ENCODE measurements at places on chromosomes 6 and 20.

DNA sequence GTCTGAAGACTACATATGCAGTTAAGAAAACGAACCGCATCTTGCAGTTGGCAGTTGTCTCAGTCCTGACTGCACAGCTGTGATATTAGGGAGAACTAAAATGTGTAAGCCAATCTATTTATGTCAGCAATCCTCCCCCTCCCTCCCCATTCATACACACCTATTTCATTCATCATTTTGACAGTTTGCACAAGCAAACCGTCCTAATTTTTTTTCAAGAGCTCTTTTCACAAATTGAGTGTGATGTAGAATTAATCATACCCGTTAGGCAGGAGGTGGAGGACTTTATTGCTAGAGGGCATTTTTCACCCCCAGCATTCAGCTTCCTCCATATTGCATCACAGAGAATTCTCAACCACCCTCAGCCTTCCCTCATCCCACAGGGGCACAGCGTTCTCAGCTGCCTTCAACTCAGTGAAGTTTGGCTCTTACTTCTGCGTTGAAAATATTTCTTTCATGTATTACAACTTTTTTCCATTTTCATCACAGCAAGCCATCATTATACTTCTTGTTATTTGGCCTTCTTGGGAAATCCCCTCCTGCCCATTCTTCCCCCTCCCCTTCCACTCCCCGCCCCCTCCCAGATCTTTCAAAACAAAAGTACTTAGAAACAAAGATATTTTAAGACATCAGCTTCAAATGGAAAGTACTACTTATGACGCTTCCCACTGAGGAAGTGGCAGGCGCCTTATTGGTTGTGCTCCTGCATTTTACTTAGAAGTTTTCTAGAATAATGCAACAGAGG is 37.5 kb downstream of the NOX3 start:
- DNase-seq: peak; percentile 42

- DNase-seq: no peak
Measured at GRCh38 chr6:5351552-5352210, 90.4 kb downstream of the FARS2 start.

- DNase-seq: no peak
Measured at GRCh38 chr6:170176136-170176897, 114.6 kb downstream of the DLL1 start.

- peak; percentile 47 for DNase-seq
Measured at GRCh38 chr6:42960243-42961019, at the start of gene GNMT. Gene GNMT, plus strand, starts transcription at chr6:42960754. Its CDS starts 14 bp downstream, at chr6:42960768.

- DNase-seq: no peak
Measured at GRCh38 chr6:72048080-72048479, 161.7 kb downstream of the RIMS1 start.

- no peak for DNase-seq
Measured at GRCh38 chr6:121442576-121442975, 7.1 kb downstream of the GJA1 start.

DNA sequence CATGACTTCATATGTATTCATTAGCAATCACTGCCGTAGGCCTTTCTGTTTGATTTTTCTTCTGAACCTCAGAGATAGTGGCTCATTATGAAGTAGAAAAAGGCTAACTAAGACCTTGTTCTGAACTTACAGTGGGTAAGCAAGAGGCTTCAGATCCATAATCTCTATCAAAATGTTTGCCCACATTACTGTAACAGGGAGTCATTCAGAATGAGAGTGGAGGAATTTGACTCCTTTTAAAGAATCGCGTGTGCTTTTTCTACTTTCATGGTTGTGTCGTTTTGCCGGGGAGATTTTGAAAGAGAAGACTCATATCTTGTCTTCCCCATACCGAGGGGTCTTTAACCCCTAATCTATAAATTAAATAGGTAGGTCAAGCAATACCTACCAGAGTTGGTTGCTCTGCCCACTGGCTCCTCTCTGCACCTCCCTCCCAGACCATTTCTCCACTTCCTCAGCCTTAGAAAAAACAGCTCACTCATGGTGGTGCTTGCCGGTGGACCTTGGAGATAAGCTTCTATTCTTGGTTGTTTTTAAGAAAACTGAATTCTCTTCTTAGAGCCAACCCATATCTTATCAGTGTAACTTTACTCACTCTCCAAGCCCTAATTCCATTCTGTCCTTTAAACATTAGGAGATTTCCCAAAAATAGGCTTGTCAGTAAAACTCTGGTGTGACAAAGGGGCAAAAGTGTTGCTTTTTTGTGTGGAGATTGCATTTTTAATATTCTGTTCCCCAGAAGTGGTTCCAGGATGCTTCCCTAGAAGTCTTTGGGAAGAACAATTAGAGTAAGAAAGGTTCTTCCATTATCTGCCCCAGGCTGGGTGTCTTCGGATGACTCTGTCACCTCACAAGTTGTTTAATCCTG is 56.6 kb downstream of the E2F3 start:
- DNase-seq: no peak

DNA sequence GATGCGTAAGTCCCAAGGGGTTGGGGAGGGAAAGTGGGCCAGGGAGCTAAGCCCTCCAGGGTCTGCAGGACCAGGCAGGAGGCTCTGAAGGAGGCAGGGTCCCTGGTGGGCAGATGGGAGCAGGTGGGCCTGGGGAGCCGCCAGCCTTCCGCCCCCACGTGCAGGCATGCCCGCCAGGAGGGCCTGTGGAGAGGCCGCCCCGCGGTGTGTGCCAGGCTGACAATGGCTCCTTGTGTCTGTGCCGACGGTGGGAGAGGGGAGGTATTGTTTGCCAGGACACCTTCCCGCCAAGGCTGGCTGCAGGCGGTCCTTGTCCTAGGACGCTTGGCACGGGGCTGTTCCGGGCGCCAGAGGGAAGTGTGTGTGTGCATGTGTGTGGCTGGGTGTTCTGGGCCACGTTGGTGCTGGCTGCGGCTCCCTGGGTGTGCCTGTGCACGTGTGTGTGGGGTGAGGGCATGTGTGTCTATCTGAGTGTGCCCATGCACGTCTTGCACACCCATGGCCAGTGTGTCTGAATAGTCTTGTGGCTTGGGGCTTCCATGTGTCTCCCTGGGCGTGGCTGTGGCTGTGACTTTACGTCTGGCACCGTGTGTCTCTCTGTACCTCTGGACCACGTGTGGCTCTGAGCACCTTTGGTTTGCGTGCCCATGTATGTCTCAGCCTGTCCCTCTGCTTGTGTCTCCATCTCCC is 153.0 kb downstream of the CEBPB start:
- no peak for DNase-seq

GRCh38 chr6:134741200-134741536 is 208.7 kb downstream of the ALDH8A1 start:
- DNase-seq: no peak

DNA sequence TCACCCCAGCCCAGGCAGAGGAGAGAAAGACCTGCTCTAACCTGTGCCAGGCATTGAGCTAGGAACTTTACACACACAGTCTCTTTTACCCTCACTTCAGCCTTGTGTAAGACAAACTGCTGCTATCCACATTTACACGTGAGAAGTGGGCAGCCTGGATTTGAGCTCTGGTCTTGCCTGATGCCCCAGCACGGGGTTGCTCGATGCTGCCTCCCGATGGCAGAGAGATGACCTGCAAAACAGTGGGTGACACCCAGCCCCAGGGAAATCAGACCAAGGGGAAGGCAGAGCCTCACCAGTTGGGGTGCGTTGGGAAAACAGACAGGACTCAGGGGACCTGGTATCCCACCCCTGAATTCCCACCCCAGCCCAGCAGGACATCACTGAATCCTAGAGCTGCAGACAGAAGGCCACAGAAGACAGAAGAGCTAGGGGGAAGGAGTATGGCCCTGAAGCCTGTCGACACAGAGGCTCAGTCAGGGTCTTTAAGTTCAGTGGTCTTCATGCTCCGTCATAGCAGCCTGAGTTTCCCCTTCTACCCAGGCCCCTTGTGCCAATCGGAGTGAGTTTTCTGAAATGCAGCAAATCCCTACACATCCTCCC is 990 bp downstream of the BPI start:
- no peak for DNase-seq

DNA sequence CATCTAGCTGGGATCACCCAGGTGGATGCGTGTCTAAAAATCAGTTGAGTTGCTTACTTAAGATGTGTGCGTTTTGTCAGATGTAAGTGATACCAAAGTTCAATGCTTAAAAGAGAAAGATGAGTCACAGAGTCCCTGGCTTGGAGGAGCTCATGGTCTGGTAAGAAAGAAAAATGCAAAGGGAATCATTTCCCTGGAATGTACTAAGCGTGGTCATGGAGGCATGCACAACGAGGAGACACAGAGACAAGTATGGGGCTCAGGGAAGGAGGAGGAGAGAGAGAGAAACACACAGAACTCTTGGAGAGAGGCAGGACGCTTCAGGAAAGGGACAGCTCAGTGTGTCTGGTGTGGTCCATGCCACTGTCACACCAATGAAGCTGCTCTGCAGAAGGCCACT is 186.9 kb upstream of the GMDS start:
- no peak for DNase-seq

DNA sequence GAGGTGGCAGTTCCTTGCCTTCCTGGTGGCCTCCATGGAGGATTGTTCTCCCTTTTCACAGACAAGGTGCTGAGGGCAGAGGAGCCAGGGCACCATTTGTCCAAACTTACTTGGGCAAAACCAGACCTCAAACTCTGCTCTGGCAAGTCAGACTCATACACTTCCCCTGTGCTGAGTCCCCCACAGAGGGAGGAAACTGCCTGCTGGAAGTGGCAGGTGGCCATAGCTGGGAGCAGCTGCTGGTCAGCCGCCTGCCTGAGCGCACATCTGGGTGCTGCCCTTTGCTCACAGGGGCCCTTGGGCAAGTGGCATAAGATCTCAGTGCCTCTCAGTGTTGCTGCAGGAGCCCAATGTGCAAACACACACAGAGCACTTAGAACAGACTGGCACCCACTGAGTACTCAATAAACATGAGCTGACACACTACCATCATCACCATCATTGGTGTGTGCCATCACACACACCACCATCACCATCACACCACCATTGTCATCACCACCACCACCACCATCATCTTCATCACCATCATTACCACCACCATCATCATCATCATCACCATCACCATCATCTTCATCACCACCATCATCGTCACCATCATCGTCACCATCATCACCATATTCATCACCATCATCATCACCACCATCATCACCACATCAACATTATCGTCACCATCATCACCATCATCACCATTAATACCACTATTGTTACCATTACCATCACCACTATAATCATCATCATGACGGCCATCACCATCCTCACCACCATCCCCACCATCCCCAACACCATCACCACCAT is 17.6 kb downstream of the NOL4L start:
- DNase-seq: no peak

DNA sequence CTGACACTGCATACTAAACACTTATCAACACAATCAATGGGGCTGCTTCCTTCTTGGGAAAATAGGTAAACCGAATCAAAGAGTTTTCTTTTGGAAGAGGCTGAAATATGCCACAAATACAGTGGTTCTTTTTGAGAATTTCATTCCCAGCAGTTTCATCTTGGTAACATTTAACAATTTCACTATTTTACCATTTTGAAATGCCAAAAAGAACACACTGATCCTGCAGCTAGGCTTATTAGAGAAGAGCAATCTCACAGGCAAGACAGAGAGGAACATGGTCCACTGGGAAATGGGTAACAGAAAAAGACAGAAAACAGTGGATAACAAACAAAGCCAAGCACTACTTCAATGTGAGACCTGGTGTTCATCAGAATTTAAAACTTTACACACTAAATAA is 2.5 kb downstream of the CNR1 start:
- no peak for DNase-seq

DNA sequence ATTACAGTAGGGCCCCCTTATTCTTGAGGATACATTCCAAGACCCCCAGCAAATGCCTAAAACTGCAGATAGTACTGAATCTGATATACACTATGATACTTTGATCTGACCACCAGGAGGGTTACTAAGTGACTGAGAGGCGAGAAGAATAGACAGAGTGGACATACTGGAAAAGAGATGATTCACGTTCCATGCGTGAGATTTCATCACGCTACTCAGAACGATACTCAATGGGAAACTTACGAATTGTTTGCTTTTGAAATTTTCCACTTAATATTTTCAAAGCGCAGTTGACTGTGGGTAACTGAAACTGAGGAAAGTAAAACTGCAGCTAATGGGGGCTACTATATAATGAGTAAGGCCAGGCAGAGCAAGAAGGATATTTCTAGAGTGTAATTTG is 60.8 kb downstream of the STX11 start:
- no peak for DNase-seq

DNA sequence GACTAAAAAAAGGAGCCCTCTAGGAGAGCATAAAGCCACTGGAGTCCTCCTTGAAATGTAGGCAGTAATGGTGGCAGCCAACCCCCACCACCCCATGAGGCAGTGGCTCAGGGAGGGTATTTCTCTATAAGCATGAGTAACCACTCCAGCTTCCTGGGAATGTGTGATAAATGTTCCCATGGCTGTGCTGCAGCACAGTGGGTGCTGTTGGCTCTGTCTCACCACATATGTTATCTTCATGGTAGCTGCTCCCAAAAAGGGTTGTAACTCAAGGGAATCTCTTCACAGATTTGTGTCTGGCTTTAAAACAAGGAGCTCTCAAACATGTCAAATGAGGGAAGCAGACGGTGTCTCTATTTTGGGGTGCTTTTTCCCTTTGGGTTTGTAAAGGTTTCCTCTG is 7.5 kb upstream of the PHACTR1 start:
- no peak for DNase-seq

GRCh38 chr6:44269178-44269920 is 901 bp upstream of the TMEM151B start:
- DNase-seq: no peak

DNA sequence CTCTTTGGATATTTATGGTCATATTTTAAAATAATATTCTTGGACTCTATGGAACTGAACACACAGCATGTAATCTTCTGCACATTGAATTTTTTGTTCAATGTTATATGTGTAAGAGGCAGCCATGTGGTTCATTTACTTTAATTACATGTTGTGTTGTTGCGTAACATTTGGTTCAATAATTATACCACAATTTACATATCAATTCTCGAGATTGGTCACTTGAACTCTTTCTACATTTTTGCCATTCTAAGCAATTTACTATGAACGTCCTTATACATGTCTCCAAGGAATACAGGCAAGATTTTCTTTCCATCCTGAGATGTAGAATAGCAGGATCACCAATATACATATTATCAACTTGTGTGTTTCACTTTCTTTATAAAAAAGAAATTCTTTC is 18.5 kb upstream of the STMND1 start:
- no peak for DNase-seq

GRCh38 chr6:43743682-43744381 is 26.2 kb upstream of the VEGFA start:
- no peak for DNase-seq

DNA sequence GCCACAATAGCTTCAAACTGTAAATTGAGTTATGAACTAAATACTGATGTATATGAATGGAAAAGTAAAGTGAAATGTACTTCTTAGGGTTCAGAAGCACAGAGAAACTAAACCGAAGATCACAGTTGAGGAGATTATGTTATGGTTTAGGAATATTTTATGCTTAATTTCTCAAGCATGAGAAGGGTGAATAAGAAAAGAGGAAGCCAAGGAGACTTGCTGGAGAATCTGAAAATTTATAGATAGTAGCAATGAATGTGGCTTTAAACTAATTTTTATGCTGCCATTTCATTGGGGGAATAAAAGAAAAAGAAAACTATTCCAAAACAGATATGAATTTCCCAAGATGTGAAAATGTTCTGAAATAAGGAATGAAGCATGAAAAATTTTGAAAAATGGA is 5.6 kb downstream of the ANKS1A start:
- DNase-seq: no peak
